ENCODE measurements at places on chromosomes 1 and 21.
A peak's percentile ranks its signal among the peaks of the same experiment; 100 is the strongest.

DNA sequence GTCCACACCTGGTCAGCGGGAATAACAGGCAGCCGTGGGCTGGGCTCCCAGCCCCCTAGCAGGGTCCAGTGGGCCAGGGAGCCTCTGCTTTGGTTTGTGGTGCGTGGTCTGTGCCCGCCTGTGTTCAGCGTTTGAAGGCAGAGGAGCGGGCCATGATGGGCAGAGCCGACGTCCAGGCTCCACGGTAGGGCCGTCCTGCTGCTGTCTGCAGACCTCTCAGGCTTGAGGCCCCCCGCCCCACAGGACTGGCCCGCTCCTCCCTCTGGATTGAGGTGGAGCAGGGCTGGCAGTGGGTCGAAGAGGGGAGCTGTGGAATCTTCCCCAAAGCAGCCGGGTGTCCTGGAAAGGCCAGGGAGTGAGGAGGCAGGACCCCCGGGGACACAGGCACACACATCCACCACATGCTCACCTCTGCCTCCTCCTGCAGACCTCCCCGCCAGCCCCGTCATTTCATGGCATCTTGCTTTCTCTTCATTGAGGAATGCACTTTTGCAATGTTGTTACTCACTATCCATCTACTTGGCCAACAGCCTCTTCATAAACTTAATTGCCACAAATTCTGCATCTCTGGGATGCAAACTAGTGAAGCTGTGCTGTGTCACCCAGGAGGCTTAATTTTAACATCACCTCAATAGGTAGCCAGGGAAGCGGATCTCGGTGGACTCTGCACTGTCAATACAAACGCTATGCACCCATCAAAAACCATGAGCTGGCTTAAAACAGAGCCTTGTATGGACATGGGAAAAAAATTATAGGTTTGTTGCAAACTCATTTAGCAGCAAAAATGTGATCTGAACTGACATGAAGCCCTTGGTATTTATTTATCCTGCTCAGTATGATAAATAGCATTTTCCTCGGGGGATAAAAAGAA is 85.9 kb downstream of the PDE9A start:
- no peak for DNase-seq

DNA sequence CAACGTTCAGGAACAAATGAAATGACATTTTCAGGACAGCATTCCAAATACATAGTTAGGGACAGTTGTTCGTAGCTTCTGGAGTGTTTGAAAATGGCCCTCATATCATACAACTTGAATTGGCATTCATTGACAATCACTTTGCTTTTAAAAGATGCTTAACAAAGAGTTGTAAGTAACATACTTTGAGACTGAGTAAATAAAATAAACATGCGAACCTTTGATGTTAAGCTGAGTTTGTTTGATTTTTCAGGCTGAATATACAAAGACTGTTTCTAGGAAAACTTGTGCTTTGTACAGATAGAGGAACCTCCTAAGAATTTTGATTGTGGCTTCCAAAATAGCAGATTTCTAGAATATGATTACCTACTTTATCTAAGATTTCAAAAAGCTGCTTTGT is 45.3 kb downstream of the ITSN1 start:
- DNase-seq: no peak

DNA sequence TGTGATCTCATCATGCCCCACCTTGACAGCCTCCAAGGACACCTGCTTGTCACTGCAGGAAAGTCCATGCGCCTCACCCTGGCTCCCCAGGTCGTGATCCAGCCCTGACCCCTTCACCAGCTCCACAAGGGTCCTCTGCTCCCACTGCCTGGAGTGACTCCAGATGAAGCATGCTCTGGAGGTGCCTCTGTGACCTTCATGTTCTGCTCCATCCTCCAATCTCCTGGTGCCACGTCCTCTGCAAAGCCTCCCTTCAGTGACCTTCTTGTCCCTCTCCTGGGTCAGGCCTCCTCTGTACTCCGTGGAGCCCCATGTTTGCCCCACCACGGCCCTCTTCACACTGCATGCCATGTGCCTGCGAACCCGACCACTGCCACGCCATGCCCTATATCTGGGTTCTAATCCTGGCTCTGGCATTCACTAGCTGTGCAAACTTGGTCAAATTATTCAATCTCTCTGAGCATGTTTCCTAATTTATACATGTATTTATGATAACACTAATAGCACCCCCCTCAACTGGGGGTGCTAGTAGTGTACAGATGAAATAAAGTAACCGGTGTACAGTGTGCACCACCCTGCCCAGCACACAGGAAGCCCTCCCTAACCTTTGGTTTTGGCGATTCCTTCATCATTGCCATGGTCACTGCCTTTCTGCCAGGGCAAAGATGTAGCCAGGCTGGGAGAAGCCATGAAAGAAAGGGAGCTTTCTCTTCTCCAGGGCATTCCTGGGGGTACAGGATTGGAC is 77.4 kb downstream of the STUM start:
- no peak for DNase-seq

- DNase-seq: no peak
Observed at GRCh38 chr1:213533125-213533524, 454.6 kb upstream of the PROX1 start.

DNA sequence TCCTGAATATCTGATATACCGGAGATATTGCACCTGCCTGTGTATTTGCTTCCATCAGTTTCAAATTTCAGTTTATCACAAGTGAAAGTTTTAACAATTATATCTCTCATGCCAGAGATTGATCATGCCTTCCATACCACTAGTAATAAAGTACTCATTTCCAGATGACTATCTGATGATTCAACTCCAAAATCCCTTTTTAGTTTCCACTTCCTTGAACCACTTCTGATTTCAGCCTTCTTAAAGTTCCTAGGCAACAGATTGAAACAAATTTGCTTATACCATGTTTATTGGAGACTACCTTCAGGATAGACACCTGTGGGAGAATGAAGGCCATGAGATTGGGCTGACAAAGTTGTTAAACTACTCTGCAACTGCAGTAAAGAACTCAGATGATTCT is 21.5 kb upstream of the COL11A1 start:
- DNase-seq: no peak

GRCh38 chr1:203652724-203653461 is 26.3 kb downstream of the ATP2B4 start:
- no peak for DNase-seq

DNA sequence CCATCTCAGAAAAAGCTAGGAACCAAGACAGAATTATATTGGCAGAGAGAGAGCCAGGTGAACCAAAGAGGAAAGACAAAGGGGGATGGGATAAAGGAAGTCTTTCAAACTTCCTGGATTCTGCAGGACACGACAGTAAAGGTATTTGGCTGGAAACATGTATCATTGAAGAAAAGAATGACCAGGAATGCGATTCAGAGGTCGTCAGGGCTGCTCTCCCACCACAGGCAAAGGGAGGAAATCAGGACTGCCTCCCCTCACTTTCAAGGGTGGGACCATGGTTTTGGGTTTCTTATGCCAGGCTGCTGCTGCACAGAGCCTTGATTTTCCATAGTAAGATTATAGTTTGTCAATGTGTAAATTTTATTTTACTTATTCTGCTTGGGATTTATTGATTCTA is 848.8 kb downstream of the BRINP3 start:
- no peak for DNase-seq

DNA sequence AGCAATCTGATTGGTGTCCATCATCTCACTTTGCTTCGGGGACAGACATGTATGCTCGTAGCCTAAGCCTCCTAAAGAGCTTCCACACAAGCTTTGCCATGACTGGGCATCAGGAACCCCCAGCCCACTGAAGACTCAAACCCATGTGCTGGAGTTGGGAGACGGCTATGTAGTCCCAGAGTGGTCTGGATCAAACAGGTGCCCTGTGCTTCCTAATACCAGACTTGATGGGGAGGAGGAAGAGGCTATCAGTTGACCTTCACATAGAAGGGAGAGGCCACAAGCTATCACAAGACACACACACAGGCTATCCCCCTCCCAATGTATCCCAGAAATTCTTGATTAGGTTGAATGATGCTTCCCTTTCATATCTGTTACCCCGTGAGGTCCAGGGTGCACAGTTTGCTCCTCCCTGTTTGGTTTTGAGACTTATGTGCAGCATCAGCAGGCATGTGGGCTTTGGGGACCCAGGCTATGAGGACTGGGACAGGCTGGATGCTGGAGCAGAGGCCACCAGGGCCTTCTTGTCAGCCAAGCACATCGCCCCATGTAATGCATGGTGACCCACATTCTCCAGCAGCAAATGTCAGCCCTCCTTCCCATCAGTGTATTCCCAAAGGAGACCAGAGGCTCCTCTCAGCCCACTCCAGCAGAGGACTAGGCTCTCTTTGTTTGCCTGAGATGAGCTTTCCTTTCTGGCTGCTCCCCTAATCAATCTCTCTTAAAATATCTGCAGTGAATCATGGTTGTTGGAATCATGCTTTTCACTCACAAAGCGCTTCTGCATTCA is 159.8 kb downstream of the GRIK3 start:
- no peak for DNase-seq

- DNase-seq: peak; percentile 13
Observed at GRCh38 chr1:1430992-1431844, 4.3 kb upstream of the VWA1 start.

DNA sequence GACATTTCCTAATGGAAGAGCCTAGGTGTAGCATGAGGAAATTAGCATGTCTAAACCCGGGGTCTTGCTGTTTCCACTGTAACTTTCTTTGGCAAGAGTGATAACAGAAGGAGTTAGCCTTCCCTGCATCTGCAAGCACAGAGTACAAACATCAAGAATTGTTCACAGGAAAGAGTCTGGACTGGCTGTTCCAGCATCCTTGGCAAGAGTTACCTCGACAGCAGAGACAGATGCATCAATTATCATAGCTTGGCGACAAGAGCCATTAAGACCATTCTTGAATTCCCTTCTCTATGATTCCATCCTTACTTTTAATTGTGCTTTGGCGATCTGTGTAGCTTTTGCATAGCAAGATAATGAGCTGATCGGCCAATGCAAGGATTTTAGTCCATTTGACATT is 82.8 kb upstream of the RALGPS2 start:
- DNase-seq: no peak

DNA sequence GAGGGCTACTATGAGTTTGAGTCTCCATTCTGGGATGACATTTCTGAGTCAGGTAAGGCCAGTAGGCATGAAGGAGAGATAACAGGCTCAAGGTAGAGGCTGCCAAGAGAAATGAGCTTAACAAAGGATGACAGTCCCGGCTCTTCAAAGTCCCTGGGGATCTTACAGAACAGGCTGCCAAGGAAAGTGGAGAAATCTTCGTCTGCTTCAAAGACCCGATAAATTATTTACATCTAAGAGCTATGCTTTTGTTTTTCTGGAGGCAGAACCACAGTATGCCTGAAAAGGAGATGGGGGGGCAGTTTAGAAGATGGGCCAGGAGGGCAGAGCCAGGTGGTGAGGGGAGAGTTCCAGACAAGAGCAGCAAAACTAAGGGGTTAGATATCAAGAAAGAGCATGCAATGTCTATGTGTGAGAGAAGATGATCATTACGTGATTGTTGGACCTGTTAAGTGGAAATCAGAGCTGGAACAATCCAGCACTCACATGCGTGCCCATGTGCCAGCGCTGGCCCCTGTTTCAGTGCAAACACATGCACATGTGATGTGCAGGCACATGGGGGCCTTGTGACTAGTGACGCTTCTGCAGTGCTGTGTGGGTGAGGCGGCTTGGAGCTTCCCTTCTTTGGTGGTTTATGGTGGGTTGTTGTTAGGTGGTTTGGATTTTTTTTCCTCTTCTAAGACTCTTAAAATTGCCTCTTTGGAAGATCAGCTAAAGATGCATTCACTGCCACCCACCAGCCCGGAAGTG is 25.7 kb downstream of the CAMK1G start:
- DNase-seq: no peak

DNA sequence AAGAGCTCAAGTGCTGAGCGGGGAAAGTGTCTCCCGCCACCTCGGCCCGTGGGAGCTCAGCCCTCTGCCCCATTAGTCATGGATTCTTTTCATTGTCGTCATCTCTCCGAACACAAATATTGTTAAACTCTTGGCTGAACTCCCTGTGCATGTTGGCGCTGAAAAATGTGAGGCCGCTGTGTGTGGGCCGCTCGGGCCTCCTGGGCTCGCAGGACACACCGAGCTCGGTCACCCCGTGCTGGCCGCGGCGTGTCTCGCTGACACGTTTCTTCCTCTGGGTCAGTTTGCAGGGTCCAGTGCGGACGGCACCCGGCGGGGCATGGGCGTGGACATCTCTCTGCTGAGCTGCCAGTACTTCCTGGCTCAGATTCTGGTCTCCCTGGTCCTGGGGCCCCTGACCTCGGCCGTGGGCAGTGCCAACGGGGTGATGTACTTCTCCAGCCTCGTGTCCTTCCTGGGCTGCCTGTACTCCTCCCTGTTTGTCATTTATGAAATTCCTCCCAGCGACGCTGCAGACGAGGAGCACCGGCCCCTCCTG is 25.6 kb downstream of the SLC45A1 start:
- peak; percentile 92 for DNase-seq

GRCh38 chr1:200258447-200259375 is 151.1 kb downstream of the ZNF281 start:
- DNase-seq: peak; percentile 15

DNA sequence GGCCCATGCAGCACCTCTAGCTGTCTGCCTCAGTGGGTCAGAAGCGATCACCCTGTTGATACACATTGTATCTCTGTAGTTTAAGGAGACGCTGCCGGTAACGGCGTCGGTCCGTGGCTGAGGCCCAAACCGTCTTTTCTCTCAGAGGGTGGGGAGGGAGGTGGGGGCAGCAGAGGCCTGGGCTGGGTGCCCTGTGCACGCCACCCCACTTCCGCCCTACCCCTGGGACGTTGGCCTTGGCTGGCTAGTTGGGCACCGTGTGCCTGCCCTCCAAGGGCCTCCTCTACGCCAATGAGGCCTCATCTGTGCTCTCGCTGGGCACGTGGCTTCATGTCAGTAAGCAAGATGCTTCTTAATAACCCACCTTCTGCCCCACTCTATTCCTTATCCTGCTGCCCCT is 9.4 kb downstream of the ZC3H12A start:
- no peak for DNase-seq

- DNase-seq: no peak
Observed at GRCh38 chr1:20551161-20551560, 1.2 kb upstream of the FAM43B start.

- no peak for DNase-seq
Observed at GRCh38 chr1:225684741-225685140, 31.8 kb upstream of the ENAH start.

- DNase-seq: no peak
Observed at GRCh38 chr1:1183221-1183747, 9.6 kb downstream of the TTLL10 start.

DNA sequence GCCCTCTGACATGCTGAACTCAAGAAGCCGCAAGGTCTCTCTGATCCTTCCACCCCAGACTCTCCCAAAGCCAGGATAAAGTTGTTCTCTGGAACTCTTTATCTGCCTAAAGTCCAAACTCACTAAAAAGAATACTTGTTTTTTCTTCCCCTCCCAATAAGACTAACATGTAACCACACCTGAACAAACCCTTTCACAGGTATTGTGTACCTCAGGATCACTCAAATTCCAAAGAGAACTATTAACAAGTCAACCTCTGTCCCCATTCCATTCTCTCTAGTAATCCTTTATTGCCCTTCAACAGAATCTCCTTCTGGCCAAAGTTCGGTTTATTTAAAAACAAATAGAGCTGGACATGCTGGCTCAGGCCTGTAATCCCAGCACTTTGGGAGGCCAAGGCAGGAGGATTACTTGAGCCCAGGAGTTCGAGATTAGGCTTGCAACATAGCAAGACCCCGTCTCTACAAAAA is 4.1 kb upstream of the TOE1 start:
- DNase-seq: no peak
